ENCODE measurements at places on chromosomes 6 and 20.

- no peak for DNase-seq
Measured at GRCh38 chr6:38012573-38012972, 193.0 kb downstream of the ZFAND3 start.

DNA sequence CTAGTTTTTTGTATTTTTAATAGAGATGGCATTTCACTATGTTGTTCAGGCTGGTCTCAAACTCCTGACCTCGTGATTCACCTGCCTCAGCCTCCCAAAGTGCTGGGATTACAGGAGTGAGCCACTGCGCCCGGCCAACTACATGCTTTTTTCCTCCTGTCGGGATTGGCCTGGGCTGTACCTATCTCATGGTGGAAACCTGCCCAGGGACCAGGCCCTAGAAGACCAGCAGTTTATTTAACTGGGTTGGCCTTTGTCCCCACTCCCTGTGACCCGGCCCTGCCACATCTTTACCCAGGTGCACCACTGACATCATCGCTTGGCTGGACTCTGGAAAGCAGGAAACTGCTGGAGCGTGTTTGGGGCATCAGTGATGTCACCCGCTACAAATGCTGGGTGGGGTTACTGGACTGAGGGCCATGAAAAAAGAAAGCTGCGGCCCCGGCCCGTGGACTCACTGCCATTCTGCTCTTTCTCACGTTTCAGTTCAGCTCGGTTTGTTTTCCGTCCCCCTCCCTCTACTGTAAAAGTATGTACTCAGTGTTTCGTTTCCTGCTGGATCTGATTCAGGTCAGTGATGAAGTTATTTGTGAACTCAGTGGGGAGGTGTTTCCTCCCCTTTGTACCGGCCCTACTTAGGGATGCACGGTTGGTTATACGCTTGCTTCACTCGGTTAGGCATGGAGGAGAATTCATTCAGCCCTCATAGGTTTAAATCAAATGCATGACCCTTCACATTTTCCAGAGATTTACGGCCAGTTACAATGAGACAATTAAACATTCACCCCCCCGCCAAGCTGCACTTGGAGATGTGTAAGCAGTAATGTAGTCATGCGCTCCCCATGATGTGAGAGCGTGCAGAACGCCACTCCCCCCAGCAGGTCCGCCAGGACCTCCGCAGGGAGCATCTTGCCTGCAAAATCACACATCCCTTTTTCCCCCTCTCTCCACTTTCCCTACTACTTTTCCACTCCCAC, 179.3 kb downstream of the MTHFD1L start:
- DNase-seq, result peak; percentile 70

DNA sequence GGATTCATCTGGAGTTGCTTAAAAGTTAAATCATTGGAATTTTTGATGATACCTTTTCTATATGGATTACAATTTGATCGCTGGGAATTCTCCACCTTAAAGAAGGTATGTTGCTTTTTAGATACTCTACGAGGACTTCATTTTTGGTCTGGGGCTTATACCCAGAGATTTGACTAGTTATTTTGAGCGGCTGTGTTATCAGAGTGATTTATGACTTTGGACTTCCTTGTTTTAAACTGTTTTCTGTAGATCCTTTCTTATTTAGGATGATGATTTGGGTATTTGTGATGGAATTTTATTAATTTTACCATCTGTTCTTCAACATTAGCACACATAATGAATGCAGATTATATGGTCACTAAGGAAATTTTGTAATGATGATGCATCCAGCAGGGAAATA, 75.2 kb downstream of the SOX4 start:
- DNase-seq, result no peak

- no peak for DNase-seq
Measured at GRCh38 chr20:49398401-49399144, 83.9 kb downstream of the KCNB1 start.

GRCh38 chr20:48750941-48751635, 76.7 kb downstream of the PREX1 start:
- DNase-seq, result no peak

DNA sequence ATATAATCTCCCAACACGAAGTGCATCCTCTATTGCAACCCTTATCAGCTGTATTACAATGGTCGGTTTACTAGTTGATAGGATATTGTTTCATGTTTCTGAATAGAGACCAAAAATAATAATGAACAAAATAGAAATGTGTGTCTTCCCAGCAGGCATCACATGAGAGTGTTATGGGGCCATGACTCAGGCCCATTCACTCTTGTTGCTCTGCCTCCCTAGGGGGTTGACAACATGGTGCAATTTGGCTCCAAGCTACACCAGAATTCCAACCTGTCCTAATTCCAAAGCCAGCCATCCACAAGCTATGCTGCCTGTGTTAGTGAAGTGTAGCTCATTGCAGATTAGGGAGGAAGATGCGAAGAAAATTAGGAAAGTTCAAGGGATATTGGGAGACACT, 13.1 kb upstream of the SAYSD1 start:
- no peak for DNase-seq

GRCh38 chr6:134809130-134809529, 140.8 kb downstream of the ALDH8A1 start:
- DNase-seq, result peak; percentile 80

DNA sequence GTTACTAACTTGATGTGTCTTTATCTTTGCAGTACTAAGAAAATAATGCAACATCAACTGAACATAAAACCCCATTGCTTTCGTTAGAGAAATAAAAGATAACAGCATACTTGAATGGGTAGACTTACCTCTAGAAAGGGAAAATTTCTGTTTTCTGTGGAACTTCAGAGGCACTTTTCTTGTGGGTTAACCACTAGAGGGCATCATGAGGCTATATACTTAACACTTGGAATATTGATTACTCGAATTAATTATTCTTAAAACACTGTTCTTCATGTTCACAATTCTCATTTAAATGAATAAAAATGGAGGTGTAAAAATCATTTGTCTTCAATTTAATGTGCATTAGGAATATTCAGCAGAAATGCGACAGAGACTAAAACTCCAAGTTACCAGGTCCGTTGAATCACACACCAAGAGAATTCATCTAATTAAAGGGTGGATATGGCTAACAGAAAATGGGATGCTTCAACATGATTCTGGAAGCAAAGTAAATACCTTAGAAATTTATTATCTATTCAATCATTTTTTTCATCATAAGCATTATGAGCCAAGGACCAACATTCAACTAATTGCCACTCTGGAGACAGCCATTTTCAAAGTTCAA, 330.8 kb upstream of the PREP start:
- DNase-seq, result no peak

- DNase-seq, result no peak
Measured at GRCh38 chr6:119602215-119603178, 252.9 kb upstream of the MAN1A1 start.

DNA sequence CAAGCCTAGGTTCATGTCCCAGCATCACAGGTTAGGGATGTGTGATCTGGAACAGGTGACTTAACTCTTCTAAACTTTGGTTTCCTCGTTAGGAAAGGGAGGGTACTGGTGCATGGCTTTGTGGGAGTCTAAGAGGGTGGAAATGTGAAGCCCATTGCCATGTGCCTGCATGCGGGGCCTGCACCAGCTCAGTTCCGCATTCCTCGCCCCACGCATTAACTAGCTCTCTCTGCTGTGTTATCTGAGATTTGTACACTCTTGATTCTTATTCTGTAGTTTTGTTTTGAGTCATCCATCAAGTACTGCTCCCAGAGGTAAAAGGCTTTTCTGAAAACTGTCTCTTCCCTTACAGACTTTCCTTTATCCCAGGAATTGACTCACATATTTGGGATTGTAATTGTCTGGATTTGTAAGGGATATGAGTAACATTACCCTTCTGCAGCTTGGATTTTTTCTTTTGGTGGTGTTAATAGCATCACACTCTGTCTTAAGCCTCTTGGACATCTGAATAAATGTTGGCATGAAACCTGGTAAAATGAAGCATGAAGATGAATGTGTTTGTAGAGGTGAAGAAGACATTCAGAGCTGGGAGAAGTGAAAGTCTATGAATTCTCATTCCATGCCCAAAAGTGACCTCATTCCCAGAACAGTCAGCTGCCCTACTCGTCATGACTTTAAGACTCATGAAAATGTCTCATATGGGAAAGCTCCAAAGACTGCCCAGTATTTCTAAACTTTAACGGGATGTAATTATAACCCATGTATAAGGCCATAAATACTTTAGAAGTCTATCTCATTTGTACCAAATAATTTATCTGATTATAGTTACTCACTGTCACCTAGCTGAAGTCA, 357.3 kb downstream of the FOXA2 start:
- no peak for DNase-seq

- no peak for DNase-seq
Measured at GRCh38 chr6:73610444-73611275, 43.1 kb downstream of the SLC17A5 start.

DNA sequence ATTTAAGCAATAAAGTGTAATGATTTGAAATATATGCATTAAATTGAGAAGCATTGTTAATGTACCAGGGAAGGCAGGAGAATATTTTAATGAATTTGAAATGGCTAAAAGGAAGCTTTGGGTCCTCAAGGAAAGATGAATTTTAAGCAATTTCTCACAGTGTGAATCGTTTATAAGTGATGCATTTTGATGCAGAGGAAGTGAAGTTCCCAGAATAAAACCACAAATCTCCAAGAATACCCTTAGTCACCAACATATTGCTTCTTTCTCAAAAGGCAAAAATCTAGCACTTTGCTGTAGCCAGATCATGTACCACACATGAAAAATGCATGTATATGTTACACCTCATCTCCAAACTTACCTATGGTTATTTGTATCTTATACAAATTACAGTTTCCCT, 11.7 kb downstream of the TPD52L1 start:
- DNase-seq, result no peak

DNA sequence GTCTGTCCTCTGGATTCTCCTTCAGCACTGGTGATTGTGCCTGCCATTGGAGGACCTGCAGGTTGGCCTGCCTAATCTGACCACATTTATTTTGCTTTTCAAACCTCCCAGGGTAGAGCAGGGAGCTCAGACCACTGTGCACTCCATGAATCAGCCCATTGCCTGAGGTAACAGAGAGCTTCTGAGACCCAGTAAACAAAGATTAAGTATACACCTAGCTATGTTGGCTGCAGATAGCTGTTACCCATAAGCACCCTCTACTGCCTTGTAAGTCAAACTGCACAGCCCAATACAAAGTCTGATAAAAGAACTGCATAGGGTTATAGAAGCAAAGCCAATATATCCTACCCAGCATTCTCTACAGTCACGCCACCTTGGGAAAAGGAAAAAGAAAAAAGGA, 338.7 kb downstream of the HTR1B start:
- DNase-seq, result no peak

- no peak for DNase-seq
Measured at GRCh38 chr6:22072949-22073348, 223.9 kb downstream of the PRL start.

DNA sequence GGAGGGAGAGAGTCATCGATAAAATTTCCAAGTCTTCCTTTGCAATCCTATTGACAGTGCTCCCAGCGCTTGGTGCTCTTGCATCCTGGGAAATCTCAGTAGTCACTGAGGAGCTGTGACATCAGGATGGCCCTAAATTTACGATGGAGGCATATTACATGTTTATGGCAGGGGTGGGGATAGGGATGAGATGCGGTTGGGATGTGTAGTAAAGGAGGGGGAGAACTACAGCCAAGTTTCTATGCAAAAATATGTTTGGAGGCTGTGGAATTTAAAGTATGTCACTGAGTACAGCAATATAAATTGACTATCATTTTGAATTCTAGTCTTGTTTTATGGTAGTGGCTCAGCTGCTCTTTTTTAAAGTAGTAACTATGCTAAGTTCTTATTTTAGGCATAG, 544.9 kb downstream of the PKHD1 start:
- DNase-seq, result no peak

DNA sequence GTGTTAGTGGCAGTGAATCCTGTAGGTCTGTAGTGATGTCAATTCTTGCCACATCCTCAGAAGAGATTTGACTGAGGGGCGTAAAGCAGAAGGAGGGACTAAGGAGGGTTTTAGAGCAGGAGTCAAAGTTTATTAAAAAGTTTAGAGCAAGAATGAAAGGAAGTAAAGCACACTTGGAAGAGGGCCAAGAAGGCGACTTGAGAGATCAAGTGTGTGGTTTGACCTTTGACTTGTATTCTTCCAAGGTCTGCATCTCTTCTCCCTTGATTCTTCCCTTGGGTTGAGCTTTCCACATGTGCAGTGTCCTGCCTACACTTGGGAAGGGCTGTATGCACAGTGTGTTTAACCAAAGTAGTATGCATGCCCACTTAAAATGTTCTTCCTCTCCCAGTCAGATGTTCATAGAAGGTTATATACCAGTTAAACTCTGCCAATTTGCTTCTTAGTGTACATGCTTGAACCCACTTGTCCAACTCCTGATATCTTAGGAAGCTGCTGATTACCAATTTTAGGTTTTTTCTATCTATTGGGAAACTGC, 627.6 kb downstream of the MMUT start:
- DNase-seq, result no peak

GRCh38 chr20:45322952-45323383, 14.9 kb upstream of the MATN4 start:
- no peak for DNase-seq

DNA sequence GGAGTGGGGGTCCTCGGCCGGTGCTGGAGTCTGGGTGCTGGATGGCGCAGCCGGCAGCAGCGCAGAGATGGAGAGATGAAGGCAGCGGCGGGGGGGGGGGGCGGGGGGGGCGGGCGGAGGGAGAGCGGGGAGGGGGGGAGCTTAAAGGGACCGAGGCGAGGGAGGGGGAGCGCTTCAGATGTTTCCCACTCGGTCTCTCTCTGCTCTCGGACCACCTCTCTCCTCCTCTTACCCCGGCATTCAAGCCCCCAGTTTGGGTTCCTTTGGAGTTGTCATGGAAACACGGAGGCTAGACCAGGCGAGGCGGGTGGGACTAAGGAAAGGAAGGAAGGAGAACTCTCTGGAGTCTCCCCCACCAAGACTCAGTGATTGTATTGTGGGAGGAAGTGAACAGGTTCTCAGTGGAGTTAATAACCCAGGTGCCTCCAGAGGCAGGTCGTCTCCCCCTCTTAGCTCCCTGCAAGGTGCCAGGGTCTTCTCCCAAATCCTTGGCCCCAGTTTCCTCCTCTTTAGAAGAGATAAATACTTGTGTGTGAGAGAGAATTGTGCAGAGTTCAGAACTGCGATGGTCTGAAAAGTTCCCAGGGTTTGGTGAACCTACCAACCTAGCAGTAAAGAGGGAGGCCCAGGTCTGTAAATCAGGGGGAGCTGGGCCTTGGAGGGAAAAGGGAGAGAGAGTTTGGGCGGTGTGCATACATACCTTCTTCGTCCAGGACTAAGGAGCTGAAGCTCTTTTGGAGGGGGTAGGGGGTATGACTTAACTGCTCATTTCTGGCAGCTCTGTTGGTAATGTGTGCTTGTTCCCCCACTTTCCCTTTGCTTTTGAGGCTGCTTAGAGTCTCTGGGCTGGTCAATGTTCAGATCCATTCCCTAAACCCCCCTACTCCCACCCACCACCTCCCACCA, at the start of gene PRRT1:
TSS of gene PRRT1 (minus strand) at position 77 of the 906 bp plus-strand sequence. CDS start 112 bp downstream, outside the sequence.
- DNase-seq, result no peak

DNA sequence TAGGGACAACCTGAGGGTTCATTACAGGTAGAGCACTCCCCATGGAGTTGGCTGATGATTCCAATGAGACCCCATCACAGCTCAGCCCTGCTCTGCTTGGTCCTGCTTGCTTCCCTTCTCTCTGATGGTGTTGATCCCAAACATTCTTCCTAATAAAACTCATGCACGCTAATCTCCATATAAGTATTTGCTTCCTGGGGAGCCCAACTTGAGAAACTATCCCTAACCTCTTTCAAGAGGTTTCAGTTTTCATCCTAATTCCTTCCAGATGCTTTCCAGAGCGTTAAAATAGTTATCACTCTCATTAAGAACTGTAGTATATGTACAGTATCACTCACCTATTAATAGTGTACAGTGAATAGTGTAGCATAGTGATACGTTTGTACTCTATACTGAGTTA, 68.1 kb downstream of the EPHA7 start:
- DNase-seq, result no peak

- DNase-seq, result no peak
Measured at GRCh38 chr20:50037123-50037522, 54.3 kb downstream of the SNAI1 start.

Data from AG09319 (cell line).